ENCODE measurements at places on chromosomes 12 and 14.

DNA sequence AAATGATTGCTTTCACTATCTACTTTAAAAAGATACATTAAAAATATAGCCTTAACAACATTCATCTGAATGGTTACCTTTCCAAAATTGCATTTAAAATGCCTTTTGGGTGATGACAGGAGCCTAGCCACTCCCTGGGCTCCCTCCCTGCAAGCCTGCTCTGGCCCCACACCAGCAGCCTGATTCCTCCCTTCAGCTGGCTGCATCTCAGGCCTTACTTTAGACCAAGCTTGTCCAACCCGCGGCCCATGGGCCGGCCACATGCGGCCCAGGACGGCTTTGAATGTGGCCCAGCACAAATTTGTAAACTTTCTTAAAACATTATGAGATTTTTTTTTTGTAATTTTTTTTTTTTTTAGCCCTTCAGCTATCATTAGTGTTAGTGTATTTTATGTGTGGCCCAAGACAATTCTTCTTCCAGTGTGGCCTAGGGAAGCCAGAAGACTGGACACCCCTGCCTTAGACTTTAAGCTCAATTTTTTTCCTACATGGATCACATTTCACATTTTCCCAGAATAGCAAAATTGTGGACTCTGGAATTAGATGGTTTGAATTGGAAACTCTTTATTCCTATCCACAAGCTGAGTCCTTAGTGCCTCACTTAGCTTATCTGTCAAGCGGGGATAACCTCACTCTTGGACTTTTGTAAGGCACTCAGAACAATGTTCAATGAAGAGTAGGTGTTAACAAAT lies 124.4 kb downstream of the MYRFL start:
- no peak for DNase-seq

DNA sequence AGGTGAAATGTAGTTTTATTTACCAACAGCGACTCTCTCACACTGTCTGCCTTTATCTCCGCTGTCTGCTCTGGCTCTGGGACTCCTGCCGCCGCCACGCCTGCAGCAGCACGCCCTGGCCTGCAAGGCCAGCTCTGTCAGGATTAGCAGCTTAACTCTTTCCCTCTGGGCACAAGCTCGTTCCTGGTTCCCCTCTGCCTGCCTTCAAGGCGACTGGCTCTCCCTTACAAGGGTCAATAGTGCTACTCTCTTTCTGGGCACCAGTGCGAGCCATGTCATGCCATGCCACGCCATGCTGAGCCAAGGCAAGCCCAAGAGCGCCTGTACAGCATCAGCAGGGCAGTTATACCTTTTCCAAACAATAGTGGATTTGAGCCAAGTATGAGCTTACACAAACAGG lies 3.6 kb upstream of the CLEC2B start:
- DNase-seq: no peak

GRCh38 chr14:36757734-36758601 lies 96.3 kb downstream of the PAX9 start:
- DNase-seq: no peak

GRCh38 chr12:89893972-89894706 lies 185.5 kb upstream of the ATP2B1 start:
- no peak for DNase-seq

DNA sequence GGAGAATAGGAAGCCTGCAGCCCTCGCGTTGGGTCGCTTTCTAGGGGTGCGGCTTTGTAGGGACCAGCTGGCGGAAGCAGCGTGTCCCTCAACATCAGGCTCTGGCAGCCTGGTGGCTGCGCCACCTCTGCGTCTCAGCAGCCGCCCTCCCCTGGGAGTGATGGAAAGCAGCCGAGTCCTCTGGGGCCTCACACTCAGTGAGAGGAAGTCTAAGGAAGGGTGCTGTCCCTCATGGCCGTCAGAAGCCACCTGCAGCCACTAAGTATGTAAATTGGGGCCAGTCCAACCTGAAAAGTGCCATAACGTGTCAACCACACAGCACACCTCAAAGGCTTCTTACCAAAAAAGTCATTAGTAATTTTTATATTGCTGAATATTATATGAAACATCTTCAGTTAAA lies 80.3 kb downstream of the WDR20 start:
- no peak for DNase-seq
